Stimulated activated CD4-positive, alpha-beta T cell treated with anti-CD3 and anti-CD28 coated beads, Interleukin-15, amount 100 ng/mL, for 1 hour (primary cell): ENCODE measurements at places on chromosomes 7 and 10.

DNA sequence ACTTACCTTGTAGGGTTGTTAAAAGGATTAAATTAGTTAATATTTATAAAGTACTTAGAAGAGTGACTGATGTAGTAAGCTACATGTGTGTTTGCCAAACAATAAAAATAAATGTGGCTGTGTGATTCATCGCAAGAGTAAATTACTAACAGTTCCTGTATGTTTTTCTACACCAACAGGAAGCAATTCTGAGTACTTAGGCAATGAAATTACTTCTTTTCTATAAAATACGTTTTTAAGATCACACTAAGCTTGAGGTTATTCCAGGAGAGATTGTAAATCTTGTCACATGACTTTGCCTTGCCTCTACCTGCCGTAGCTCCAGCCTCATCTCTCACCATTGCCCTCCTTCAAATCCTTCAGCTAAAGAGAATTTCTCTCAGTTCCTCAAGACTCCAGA, 18.1 kb upstream of the GSTK1 start:
- no peak for DNase-seq

GRCh38 chr10:70354556-70354955, 27.9 kb downstream of the LRRC20 start:
- no peak for DNase-seq

DNA sequence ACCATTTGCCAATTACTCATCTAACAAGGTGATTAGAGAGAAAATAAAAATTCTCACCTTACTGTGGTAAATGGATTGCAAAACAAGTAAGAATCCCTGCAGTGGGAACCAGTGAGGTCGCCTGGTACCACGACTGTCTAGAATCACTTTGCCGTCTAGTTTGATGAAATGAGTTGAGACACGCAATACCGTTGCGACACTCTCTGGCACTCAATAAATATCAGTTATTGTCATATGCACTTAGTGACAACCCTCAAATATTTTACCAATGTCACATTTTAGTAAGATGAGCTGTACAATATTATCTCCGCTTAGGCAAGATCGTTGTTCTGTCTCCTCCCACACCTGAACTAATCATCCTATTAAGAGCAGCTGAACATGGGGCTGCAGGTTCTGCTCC, 114.4 kb upstream of the ADARB2 start:
- no peak for DNase-seq

GRCh38 chr10:94370501-94370900, 7.8 kb upstream of the NOC3L start:
- no peak for DNase-seq

DNA sequence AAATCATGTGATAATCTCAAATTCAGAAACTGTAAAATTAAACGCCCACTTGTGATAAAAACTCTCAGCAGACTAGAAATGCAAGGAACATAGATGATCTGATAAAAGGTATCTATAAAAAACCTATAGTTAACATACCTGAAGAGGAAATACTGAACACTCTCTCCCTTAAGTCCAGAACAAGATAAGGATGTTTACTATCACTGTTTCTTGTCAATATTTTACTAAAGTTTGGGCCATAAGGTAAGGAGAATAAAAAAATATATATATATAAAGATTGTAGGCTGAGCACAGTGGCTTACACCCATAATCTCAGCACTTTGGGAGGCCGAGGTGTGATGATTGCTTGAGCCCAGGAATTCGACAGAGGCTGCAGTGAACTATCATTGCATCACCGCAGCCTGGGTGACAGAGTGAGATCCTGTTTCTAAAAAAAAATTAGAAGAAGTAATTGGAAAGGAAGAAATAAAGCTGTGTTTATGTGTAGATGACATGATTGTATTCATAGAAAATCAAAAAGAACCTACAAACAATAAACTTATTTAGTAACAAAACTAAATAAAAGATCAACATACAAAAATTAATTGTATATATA, 28.4 kb downstream of the MPLKIP start:
- DNase-seq, result no peak

GRCh38 chr10:97079448-97079847, 106.3 kb downstream of the SLIT1 start:
- DNase-seq, result no peak

GRCh38 chr7:157627033-157627432, 290.2 kb downstream of the DNAJB6 start:
- no peak for DNase-seq

- DNase-seq, result no peak
Observed at GRCh38 chr10:75032119-75032518, 79.3 kb upstream of the SAMD8 start.

DNA sequence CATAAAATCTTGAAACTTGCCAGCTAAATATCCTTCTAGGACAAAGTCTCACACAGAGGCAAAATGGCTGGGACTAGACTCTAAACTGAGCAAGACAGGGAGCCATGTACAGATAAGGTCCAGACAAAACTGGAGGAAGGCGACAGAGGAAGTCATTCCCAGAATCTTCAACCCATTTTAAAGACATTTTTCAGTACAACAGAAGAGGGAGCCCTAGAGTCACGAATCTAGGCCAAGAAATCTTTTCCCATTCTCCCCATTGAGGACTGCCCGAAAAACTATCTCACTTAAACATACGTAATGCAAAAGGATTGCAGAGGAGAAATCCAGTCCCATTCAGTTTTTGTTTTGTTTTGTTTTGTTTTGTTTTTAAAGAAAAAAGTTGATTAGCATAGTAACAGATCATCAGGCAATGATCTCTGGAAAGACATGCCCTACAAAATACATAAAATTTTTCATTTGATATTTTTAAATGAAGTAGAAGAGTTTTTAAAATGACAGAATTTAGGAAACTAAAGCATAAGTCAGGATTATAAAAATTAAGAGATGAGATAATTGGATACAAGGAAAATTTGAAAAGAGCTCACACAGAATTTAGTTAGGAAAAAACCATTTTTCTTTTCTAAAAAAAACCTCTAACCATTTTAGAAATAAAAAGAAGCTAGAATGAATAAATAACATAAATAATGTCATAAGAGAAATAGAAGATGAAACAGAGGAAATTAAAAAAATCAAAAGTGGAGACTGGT, 16.9 kb upstream of the PRF1 start:
- no peak for DNase-seq

GRCh38 chr10:81135851-81136250, 598.1 kb downstream of the SH2D4B start:
- DNase-seq, result no peak

GRCh38 chr10:114879541-114880158, 58.1 kb downstream of the FHIP2A start:
- DNase-seq, result no peak

- no peak for DNase-seq
Observed at GRCh38 chr7:95097291-95097690, 189.9 kb downstream of the PPP1R9A start.

DNA sequence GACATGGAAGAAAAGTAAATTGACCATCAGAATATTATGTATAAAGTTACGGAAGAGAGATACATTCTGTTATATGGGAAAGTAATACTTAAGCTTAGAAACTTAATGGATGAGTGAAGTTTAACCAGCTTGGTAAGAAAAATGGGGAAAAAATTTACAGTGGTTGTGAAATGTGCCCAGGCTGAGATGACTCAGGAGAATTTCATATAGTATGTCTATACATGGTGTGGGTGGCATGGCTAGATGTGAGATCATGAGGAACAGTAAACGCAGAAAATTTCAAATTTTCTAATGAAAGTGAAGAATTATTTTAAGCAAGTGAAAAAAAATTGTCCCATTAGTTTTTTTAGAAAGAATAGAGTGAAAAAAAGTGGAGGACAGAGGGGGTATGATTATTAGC, 552.5 kb upstream of the SORCS1 start:
- DNase-seq, result no peak

DNA sequence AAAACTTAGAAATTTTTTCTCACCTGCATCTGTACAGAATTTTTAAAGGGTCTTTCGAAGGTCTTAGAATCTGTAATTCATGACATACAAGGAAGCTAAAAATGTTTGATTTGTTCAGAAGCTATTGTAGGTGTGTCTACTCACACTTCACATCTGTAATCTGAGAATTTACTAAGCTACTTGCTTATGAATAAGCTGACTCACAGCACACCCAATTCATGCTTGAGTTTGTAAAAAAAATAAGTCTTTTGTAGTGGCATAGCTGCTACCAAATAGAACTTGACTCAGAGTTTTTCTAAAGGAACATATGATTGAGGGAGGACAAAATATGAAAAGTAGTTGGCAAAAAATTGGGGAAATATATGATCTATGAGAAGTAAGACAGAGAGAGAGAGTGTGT, 12.7 kb upstream of the AGR2 start:
- DNase-seq, result no peak

DNA sequence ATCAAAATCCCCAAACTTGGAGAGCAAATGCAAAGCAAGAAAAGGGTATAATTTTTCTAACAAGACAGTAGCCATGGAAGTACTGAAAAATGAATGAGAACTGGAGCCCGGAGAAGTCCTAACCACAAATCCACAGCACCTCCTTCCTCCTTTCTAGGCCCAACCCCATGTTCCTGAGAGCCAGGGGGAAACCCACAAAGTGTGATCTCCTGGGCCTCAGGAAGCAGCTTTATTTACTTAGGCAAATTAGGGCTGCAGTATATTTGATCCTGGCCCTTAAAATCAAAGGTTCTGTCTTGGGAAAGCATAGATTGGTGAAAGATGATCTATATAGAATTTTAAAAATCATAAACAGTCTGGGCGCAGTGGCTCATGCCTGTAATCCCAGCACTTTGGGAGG, 103.0 kb downstream of the DOCK4 start:
- DNase-seq, result no peak

- DNase-seq, result no peak
Observed at GRCh38 chr10:75335191-75335590, 66.4 kb downstream of the ZNF503 start.

DNA sequence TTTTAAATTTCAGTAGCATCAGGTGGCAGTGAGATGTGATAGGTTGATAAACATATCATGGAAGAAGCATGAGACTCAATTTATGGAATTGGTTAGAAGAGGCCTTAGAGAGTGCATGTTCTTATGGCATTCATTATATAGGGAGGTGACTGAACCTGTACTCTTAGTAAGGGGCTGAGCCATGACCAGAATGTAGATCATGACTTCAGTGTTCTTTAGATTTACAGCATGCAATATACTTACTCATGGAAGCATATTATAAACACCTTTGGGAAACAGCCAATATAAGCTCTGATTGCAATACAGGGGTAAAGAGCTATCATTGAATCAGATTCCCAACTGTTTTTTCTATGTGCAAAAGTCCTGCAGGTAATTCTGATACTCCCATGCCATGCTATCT, 50.2 kb downstream of the NT5C3A start:
- DNase-seq, result no peak

DNA sequence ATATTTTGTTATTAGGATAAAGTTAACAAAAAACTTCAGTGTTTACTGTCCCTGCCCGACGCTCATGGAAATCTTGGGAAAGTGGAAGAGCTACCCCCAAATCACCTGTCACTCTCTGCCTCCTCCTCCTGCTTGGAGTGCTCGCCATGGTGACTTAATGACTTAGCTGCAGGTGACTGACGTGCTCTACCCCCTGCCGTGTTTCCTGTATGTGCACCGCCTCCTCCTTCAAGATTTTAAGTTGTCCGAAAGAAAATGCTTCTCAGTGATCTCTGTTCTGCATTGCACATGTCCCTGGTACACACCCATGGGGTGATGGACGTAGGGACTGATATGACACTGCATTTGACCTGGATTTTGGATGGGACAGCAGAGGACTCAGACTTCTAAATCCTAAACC, 338.8 kb upstream of the SHH start:
- no peak for DNase-seq

DNA sequence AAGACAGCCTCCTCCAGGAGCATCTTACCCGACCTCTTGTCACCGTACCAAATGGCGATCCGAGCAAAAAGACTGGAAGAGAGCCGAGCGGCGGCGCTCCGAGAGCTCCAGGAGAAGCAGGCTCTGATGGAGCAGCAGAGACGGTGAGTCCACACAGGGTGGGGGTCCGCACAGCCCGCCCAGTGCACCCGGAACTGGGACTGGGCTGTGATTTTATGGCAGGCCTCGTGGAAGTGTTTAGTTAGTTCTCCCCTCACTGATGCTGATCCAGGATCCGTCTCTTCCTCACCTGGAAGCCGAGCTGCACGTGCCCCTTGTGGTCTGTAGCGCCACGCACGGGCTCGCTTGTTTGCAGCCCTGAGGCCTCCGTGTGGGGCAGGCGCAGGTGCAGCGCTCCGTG, 19.6 kb downstream of the LRRC27 start:
- DNase-seq, result no peak

DNA sequence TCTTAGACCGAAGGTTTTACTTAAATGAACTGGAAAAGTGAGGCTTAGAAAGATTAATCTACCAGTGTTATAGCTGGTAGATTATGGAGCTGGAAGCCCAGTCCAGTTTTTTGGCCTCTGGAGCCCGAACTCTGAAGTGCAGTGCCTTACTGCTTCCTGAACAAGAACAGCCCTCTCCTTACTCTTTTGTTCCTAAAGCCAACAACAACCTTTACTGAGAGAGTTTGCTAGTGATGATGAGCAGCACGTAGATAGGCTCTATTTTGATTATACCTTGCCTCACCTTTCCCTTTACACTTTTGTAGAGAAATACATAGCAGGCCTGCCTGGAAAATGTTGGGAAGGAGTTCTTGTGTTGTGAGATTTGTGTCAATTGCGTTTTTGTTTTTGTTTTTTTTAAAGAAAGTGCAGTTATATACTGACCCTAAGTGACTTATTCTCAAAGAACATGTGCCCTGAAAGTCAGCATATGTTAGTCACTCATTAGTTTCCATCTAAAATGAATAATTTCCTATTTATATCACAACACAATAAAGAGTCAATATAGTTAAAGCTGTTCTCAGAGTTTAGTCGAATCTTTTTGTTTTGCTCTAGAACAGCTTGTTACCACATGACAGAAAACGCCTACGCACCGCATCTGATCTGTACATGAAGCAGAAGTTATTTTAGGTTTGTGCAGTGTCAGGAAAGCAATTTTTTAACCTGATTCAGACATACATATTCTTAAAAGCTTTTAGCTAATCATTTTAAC, 33.0 kb downstream of the PLEKHA1 start:
- no peak for DNase-seq

GRCh38 chr7:889391-889790, 13.0 kb downstream of the GET4 start:
- DNase-seq, result no peak

DNA sequence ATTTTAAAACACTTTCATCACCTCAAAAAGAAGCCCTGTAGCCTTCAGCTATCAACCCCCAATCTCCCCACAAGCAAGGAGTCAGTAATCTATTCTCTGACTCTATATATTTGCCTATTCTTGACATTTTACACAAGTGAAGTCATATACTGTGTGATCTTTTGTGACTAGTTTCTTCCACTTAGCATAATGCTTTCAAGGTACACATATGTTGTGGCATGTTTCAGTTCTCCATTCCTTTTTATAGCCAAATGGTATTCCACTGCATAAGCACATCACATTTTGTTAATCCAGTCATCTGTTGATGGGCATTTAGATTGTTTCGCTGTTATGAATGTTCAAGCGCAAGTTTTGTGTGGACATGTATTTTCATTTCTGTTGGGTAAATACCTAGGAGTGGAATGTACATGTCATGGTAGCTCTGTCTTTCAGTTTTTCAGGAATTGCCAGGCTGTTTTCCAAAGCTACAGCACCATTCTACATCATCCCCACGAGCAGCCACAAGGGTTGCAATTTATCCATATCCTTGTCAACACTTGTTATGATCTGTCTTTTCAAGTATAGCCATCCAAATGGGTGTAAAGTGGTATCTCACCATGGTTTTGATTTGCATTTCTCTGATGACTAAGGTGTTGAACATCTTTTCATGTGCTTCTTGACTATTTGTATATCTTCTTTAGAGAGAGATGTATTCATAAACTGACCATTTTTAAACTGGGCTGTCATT, 405.6 kb downstream of the KCNMA1 start:
- DNase-seq, result no peak
